ENCODE measurements at places on chromosomes 12 and 14.
A peak's percentile ranks its signal among the peaks of the same experiment; 100 is the strongest.

DNA sequence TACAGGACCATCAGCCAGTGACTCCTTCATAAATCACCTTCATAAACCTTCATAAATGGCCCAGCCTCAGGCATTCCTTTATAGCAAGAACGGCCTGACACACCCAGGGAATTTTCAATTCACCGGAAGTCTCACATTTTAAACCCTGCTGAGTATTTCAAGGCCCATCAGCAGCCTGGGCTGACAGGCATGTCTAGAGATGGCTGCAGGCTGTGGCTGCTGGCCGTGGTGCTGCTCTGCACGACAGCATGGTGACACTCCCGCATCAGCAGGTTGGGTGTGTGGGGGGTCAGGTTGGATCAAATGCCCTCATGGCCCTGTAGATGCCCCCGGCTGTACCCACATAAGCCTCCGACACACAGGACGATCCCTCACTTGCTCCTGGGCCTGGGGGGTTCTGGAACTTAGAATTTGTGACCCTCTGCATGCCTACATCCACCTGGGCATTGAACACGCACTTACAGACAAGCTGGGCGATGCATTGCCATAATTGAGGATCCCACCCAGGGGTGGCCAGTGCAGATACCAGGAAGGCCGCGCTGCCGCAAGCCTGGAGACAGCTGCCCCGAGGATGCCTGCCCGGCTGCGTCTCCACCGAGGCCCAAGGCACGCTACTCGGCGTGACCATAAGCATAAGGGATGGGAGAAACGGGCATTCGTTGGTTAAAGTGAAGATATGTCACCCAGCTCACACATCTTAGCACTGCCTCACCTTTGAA lies 124.3 kb downstream of the PIWIL1 start:
- no peak for DNase-seq

DNA sequence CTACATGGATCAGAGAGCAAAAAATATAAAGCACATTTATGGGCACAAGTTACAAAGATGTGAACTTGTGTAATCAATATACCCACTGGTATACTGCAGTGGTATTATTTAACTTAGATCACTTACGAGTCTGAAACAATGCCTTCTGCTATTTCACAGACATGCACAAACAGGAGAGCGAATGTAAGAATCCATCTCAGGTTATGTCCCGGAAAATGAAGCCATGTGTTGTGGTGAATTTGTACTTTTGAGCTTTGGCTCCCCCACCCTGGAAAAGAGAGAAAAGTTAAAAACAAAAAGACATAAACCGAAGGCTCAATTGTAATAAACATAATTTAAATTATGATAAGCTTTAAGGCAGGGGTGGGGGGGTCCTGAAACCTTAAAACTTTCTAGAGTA lies 7.6 kb downstream of the ABCC9 start:
- DNase-seq = no peak

DNA sequence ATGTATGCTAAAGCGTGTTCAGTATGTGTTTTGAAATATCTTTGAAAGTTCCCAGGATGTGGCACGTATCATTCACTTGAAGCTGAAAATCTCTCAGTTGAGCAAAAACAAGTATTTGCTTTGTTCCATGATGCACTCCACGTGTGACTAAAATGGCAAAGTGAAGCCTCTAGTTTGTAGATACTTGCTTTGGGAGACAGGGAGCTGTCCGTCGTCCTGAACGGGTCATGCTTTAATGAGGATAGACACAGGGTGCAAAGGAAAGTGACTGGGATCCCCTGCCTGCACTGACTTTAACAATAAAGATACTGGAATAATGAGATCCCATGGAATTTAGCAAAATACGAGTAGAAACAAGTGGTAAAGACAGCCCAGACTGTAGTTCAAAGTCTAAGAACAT lies 991.4 kb downstream of the NRXN3 start:
- peak; percentile 3 for DNase-seq

GRCh38 chr12:615620-616019 lies 47.6 kb downstream of the NINJ2 start:
- no peak for DNase-seq
